Activated CD4-positive, alpha-beta T cell treated with anti-CD3 and anti-CD28 coated beads for 1 hour (primary cell): ENCODE measurements at places on chromosomes 1 and 21.

DNA sequence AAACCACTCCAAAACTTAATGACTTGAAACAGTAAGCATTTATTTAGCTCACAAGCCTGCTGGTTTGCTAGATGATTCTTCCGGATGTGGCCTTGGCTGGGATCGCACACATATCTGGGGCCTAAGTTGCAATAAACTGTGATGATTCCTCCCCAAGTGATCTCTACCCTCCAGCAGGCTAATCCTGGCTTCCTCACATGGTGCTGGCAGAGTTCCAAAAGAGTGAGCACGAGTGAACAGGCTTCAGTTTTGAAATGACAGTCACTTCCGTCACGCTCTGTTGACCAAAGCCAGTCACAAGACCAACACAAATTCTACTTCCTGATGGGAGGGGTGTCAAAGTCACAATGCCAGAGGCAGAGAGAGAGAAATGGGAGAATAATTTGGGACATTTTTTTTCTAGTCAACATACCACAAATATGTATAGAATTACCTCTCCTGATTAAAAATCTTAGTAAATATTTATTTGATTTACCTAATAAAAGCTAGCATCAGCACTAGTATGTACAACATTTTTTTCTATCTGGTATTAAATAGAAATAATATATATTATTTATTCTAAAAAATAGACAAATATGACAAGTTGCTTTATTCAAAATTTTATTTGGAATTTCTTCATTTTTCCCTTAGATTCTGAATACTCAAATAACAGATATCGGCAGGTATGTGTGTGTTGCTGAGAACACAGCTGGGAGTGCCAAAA, 292.7 kb downstream of the TPR start:
- DNase-seq: no peak

GRCh38 chr1:174157157-174157806, 2.0 kb upstream of the RABGAP1L start:
- DNase-seq: no peak

DNA sequence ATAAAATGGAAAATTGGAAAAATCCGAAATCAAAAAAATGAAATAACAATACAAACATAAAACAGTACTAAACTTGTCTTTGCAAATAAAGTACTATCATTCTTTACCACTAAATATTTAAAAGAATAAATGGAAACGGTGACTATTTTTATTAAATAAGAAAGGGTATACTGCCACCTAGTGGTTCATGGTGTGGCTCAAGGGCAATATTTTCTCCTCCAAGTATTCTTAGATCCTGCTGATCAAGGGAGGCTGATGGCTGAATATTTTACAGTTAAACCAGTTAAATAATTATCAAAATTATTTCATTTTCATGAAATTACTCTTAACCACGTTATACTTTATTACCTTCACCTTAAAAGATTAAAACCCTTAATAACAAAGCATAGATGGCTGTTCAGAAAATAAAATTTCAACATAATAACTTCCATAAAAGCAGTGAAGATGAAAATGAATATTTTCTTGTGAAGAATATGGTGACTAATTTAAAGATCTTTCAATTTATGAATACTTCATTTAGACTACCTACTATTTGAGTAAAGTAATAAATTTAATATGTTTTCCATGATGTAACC, 1793.9 kb downstream of the NCAM2 start:
- no peak for DNase-seq

- no peak for DNase-seq
Observed at GRCh38 chr1:116983678-116984077, 17.9 kb upstream of the CD101 start.

DNA sequence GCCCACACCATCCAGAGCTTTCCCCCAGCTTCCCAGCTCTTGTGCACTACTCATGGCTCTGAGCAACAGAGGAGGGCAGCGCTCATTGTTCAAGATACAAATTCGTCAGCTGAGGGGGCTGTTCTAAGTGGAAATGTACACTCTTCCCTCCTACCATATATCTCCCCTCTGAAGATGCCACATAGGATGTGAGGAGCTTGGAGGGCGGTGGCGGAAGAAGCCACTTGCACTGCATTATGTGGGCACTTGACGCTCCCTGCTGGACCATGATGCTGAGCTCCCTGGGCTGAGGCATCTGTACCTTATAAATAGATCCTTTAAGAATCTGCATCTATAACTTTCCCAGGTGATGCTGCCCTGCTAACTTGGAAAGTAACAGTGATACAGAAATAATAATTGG, 477.6 kb upstream of the DEPDC1 start:
- DNase-seq: no peak

- DNase-seq: no peak
Observed at GRCh38 chr1:206651958-206652890, 16.9 kb downstream of the DYRK3 start.

DNA sequence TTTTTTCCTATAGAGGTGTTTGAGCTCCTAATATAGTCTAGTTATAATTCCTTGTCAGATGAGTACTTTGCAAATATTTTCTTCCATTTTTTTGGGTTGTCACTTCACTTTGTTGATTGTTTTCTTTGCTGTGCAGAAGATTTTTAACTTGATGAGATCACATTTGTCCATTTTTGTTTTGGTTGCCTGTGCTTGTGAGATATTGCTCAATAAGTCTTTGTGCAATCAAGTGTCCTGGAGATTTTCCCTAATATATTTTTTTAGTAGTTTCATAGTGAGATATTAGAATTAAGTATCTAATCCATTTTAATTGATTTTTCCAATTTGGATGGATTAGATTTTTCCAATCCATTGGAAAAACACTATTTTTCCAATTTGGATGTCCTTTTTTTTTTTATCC, 1395.5 kb downstream of the PLA2G4A start:
- DNase-seq: no peak

- DNase-seq: no peak
Observed at GRCh38 chr1:203663294-203663693, 36.7 kb downstream of the ATP2B4 start.

DNA sequence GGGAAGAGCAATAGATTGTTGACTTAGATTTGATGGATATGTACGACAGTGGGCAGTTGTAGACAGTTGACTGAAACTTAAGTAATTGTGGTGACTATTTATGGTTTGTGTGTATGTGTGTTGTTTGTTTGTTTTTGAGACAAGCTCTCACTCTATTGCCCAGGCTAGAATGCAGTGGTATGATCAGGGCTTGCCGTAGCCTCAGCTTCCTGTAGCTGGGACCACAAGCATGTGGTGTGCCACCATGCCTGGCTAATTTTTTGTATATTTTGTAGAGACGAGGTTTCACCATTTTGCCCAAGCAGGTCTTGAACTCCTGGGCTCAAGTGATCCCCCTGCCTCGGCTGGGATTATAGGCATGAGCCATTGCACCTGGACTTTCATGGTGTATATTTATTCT, 9.8 kb downstream of the SDHC start:
- DNase-seq: no peak

DNA sequence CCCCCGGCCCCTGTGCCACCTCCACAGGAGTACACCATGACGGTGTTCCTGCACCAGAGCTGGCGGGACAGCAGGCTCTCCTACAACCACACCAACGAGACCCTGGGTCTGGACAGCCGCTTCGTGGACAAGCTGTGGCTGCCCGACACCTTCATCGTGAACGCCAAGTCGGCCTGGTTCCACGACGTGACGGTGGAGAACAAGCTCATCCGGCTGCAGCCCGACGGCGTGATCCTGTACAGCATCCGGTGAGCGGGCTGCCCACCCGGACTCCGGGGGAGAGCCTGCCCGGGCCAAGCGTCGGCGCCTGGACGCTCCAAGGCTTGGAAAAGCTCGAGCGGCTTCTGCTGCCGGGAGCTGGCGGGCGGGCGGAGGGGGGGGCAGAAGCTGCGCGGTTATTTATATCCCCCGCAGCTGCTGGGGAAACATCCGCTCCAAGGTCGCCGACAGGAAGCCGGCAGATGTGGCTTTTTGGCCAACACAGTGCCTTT, 6.4 kb downstream of the GABRD start:
- no peak for DNase-seq

DNA sequence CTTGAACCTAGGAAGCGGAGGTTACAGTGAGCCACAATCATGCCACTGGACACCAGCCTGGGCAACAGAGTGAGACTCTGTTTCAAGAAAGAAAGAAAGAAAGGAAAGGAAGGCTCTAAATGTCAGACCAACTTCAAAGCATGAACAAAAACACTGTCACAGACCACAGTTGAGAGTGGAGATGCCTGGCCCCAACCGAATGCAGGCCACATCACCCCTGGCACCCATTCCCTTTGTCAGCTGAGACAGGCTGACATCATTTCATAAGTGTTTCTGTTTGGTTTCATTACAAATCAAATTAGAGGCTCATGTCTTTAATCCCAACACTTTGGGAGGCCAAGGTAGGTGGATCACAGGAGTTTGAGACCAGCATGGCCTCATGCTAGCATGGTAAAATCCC, 28.6 kb upstream of the NADK start:
- DNase-seq: no peak

DNA sequence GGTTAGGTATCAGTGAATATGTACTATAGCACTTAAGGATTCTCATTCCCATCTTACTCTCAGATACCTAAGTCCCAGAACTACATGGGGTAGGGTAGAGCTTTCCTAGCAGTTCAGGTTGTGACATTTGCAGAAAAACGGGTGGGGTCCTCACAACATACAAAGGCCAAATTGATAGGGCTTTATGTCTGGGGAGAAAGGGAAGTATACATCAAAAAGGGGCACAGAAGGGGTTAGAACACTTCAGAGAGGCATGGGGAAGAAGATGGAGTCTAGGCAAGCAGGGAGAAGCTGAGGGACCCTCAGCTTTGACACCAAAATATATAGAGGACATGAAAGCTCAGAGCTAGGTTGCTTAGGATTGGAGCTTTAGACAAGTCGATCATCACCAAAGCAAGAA, 3.6 kb downstream of the UROD start:
- DNase-seq: no peak

DNA sequence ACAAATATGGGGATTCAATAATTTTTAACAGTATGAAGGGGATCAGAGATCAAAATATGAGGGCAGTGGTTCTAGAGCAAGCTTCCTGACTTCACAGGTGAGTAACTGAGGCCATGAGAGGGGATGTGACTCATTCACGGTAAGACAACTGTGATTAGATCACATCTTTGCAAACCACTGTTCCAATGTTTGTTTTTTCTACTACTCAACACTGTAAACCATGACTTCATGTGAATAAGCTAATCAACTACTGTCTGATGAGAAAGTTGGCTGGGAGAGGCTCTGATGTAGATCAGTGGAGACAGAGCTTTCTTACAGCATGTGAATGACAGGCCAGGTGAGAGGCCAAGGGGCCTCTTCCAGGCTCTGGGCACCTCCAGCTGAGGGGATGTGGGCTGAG, 84.7 kb downstream of the BRINP2 start:
- no peak for DNase-seq

DNA sequence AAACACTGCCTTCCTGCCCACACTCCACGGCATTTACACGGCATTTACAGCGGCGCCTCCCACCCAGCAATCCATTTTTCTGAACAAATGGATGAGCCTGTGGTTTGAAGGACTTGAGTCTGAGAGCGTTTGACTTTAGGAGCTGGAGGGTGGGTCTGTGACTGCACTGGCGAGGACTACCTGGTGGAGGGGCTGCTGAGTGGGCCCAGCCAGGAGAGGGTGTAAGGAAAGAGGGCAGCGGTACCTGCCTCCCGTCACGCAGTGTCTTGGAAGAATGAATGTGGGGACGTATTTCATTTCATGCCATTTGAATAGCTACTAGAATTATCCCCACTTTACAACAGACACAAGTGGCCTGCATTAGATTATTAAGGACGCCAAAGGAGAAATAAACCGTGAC, 62.9 kb downstream of the B3GALT5 start:
- DNase-seq: no peak

GRCh38 chr1:84429231-84429630, 30.9 kb downstream of the DNASE2B start:
- DNase-seq: no peak

- DNase-seq: no peak
Observed at GRCh38 chr1:15090373-15090772, 63.2 kb upstream of the TMEM51 start.

GRCh38 chr21:31279986-31280385, 64.1 kb downstream of the TIAM1 start:
- DNase-seq: no peak

DNA sequence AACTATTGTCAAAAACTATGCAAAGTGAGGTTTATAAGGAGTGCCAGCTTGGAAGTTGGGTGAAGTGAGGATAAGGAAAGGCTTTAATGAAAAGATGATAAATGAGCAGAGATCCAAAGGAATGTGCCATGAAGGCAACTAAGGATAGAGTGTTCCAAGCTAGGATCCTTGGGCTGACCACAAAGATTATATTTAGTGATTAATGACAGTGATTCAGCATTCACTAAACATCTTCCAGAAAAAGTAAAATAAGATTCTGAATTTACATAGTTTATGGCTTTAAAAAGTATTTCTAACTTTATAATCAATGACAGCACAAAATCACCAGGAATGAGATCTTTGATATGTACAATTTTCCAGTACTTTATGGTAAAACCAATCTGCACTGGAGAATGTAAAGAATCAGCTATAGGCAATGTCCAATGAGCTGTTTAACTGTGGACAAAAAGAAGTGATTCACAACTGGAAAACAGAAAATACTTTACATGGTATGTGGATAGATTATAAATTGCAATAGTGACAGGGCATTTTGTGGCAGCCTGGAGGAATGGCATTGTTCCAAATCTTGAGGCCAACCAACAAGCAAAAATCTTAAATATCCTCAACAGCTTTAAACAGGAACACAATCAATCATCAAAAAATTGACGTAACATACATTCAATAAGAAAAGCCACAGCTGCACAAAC, 91.2 kb upstream of the KCTD3 start:
- DNase-seq: no peak

DNA sequence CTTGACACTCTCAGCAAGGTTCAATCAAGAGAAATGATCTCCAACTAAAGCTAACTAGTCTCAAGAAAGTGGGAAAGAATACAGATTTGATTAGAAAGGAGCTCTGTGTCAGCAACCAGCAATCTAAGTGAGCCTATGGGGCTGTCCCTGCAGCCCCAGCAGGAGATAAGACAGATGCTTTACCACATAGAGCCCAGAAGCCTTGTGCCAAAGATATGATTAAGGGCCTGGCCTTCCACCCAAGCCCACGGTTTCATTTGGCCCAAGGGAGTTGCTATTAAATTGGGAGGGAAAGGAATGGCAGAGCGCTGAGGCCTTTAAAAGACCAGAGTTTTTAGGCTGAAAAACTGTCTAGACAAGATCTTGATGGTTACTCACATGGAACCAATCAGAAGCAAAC, 74.8 kb downstream of the HLCS start:
- DNase-seq: no peak

GRCh38 chr1:205013683-205014367, 29.2 kb upstream of the CNTN2 start:
- no peak for DNase-seq

DNA sequence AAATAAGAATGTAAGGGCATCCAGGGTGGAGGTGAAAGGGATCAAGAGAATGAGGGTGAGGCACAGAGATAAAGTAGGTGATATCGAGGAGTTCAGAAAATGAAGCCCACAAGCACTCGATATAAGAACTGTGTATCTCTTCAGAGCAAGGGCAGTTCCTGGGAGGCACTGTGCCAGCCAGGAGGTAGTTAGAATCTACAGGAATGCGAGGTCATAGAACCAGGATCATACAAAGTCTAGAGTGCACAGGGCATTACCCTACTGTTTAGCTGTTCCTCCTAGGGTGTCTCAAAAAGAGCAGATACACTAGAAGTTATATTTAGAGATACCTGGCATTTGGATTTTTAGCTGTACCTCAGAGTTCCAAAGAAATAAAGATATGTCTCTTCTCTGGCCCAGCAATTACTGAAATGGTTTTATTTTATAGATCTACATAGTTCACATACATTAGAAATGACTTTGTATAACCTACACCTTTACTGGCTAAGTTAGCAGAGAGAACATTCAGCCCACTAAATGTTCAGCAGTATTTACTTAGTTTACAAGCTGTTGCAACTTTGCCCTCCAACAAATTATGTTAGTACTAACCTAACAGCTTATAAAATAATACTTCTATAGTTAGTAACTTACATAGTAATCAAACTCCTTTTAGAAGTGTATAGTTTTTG, 1.6 kb downstream of the OVAAL start:
- no peak for DNase-seq
